GM12865 (cell line): ENCODE measurements at places on chromosomes 6 and 20.

DNA sequence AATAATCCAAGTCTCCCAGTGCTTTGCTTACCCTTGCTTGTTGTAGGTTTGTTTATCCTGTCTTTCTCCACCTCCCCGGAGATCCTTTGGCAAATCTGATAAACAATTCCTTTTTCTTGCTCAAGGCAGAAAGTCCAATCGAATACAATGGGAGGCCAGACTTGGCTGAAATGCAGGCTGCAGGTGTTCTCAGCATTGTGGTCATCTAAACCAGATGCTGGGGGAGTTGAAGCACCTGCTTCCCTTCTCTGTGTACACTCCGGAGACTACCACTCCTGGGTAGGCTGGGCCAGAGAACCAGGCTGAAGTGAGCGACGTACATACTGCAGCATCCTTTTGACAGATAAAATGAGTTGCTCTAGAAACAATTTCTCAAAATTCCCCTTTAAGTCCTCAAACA lies 82.6 kb upstream of the PREP start:
- DNase-seq: peak; percentile 56

DNA sequence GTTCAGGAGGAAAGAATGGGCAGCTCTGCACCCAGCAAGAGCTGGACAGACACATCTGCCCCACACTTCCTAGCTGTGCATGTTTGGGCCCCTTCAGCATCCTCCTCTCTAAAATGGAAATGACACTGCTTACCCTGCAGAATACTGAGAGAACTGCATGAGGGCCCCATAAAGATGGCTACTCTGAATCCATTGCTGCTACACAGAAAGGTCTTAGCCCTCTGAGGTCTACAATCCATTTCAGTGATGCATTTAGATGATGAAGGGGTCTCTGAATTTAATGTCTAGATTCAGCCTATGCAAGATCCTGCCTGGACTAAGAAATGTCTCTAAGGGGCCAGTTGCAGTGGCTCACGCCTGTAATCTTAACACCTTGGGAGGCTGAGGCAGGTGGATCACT lies 11.3 kb downstream of the BMP7 start:
- DNase-seq: no peak

DNA sequence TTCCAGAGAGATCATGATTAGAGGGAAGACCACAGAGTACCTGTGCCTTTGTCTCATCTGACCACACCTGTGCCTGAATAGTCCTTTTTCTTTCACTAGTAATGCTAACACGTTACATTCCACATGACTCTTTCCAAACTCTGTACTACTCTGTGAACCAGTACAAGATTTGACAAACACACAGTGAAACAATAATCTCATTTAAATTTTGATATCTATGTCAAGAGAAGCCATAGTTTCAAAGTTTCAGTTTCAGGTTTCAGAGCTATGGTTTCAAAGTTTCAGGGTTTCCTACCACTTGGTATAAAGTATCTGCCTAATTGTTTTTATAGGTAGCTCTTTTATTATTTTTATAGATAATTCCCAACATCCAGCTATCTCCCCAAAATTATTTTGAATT lies 62.0 kb upstream of the PHACTR2 start:
- DNase-seq: peak; percentile 14

DNA sequence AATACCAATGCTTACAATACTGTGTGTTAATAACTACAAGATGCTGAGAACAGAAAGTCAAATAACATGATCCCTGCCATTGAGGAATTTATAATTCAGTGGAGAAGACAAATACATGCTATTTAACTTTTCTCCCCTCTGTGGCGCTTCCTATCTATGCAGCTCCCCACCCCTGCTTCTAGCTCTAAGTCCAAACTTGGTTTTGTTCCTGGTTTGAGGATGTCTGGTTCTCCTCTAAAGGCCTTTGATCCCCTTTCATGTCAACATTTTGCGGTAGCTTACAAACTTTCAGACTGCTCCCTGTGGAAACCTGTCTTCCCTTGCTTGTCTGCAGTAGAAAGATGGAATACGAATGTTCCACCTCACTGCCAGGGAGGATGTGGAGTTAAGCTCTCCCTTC lies 18.4 kb upstream of the REPS1 start:
- no peak for DNase-seq

DNA sequence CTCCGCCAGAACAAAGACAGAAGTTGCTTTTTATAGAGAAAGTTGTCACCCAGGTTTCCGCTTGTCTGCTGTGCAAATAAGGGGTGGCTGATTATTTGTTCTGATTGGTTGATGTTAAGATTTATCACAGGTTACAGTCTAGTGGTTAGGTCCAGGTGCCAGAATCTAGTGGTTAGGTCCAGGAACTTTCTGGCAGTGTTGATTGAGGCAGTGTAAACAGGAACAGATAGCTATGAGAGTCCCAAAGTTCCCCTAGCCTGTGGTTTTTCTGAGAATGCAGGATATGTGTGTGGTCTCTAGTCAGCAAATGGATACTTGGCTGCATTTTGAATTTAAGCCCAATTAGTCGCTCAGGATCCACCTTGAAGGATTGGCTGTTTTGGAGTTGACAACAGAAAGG lies 148.0 kb downstream of the TMEM200A start:
- peak; percentile 59 for DNase-seq

DNA sequence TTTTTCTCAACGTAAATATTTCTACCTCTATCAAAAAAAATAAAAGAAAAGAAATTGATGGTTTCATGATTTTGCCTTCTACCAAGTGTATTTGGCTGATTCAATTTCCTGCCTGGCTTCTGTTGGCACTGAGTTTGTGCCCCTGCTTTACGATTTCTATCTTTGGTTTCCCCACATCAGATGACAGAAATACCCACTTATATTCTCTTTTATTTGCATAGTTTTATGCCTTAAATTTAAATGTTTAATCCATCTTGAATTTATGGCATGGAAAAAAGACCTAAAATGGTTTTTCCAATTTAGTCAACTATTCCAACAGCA lies 34.3 kb downstream of the RNF24 start:
- no peak for DNase-seq

DNA sequence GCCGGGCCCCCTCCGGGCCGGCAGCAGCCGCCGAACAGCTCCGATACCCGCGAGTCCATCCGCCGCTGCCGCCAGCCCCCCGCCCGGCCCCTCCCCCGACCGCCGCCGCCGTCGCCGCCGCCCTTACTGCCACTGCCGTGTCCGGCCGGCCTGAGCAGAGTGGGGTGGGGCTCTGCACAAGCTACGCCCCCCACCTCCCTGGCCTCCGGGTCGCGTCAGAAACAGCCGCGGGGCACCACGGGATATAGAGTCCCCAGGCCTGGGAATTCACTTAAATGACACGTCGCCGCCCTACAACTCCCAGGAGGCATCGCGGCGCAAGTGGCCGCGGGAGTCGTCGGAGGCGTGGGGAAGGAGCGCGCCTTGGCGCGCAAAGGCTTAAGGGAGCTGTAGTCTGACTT lies at the start of gene GTPBP2:
TSS of gene GTPBP2 (minus strand) at position 161 of the 401 bp plus-strand sequence. CDS start at position 59, 102 bp downstream.
- DNase-seq: peak; percentile 99

DNA sequence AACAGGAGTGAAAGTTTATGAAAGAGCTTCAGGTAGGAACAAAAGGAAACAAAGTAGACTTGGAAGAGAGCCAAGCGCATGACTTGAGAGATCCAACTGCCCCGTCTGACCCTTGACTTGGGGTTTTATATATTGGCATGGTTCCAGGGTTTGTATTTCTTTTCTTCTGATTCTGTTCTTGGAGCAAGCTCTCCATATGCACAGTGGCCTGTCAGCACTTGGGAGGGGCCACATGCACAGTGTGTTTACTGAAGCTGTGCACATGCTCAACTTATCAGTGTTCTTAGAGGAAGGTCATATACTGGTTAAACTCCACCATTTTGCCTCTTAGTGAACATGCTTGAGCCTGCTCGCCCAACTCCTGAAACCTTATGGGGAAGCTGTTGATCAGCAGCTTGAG lies 953.7 kb downstream of the TFAP2A start:
- no peak for DNase-seq

DNA sequence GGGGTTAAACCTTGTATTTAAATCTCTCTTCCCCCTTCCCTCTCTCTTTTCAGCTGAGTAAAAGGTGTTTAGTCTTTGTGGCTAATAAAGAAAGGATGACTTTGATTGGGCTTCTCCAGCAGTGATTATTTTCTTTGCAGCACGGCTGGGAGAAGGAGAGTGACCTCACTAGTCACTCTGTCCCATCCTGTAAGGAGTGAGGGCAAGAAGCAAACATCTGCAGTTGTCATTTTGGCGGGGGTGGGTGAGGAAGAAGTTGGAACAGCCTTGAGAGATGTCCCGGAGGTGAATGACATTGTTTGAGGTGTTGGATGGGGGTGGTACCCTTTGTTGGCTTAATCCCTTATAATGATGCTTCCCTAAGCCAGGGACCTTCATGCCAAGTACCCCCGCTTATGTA lies 223.6 kb downstream of the EYA2 start:
- DNase-seq: no peak

GRCh38 chr20:47350691-47351545 lies 5.6 kb downstream of the ZMYND8 start:
- no peak for DNase-seq

DNA sequence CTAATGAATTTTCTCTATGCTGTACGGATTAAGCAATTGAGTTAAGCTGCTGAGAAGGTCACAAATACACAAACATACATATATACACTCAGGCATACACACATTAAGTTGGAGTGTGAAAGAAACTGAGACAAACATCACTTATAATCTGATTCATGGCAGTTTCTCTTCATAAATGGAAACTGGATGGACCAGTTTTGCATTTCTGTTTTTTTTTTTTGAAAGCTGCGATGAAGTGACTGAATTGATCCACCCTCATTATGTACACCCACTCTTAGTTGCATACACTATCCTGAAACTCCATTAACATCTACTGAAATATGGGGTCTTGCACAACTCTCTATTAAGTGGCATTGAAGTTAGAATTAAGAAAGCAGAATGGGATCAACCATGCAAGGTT lies 32.9 kb upstream of the TENT5A start:
- no peak for DNase-seq

DNA sequence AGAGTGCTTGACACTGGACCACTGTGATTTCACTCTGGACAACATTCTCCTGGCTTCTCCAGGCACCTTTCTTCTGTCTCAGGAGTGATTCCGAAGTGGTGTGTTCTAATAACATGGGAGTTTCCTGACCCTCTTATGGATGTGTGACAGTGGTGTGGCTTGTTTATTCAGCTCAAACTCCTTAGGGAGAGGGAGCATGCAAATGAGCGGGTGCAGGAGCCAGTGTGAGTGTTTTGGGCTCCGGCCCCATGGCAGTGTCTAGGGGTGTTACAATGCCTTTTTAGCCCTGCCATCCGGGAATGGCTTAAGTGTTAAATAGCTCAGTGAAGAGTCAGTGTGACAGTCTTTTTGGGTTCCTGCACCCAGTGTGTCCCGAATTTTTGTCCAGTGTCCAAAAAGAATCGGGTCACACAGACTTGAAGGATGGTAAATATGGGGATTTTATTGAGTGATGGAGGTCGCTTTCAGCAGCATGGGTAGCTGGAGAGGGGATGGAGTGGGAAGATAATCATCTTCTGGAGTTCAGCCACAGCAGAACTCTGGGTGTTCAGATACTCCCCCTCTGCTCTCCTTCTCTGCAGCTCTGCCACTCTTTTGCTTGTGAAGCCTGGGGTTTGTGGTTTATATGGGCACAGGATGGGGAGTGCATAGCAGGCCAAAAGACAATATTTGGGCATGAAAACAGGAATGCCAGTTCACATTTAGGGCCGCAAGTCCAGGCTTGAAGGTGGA lies 928.9 kb upstream of the CITED2 start:
- no peak for DNase-seq

- no peak for DNase-seq
These were observed 461.2 kb downstream of the EPM2A start for GRCh38 chr6:145274083-145274482.

DNA sequence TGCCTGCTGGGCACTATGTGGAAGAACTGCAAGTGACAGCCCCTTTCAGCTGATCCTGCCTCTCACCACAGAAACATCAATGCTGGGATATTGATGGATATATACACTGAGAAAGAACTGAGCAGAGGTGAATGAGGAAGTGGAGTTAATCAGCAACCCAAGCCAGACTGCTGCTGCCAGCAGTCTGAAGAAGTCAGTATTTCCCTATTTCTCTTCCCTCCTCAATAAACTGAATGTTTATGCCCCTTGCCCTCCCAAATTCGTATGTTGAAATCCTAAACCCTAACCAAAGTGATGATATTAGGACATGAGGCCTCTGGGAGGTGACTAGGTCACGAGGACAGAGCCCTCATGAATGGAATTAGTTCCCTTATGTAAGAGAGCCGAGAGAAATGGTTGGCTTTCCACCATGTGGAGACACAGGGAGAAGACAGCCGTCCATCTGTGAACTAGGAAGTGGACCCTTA lies 76.3 kb downstream of the CDK19 start:
- DNase-seq: no peak

DNA sequence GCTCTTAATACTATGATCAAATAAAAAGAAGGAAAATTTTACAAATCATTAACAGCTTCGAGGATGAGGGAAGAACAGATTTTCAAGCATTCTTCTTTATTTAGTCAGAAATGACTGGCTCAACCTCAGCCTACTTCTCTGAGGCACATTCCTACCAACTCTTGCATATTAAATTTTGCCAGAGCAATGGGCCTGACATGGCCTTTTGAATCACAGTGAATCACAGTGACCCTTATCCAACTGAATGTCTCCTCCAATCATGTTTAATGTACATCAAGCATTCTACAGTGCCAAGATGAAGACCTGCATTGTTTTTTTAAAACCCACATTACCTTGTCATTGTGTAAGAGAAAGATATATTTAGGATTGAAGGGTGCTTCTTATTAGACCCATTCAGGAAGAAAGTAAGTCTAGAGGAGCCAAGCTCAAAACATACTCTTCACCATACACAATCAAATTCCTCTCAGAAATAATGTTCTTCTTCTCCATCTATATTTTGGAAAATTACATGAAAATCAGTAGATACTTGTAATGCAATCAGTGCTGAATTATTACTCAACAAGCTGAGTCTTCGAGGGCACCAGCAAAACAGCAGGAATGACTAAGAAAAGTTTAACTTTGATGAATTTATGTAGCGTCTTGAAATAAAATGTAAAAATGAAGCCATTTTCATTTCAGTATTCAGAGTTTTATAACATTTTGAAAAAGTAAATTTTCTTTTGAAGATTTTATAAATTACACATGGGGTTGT lies 44.1 kb upstream of the MOXD1 start:
- no peak for DNase-seq

GRCh38 chr20:39983655-39984054 lies 705.4 kb downstream of the MAFB start:
- DNase-seq: no peak

GRCh38 chr6:10721850-10722569 lies 860 bp upstream of the TMEM14C start:
- DNase-seq: no peak

- no peak for DNase-seq
These were observed 55.3 kb downstream of the EFCAB8 start for GRCh38 chr20:32914031-32914430.

GRCh38 chr6:38346291-38347079 lies 293.2 kb downstream of the BTBD9 start:
- no peak for DNase-seq

DNA sequence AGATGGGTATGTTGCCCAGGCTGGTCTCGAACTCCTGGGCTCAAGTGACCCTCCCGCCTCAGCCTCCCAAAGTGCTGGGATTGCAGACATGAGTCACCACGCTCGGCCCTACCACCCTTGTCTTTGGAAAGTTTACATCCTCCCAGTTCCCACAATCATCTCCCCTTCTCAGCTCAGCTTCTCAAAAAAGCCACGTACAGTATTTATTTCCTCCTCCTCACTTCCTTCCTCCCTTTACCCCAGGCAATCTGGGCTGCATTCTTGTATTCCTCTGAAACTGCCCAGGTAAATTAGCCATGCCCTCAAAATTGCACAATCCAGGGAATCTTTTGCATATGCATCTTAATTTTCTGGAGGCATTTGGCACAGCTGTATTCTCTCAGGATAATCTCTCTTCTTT lies 7.4 kb upstream of the SLC23A2 start:
- no peak for DNase-seq
